Stimulated activated CD8-positive, alpha-beta memory T cell treated with anti-CD3 and anti-CD28 coated beads, Interleukin-12 subunit alpha, Interleukin-12 subunit beta, amount 100 ng/mL, for 4 hours (primary cell): ENCODE measurements at places on chromosomes 7 and 10.

- DNase-seq, result no peak
Measured at GRCh38 chr10:86366033-86366901, at the start of gene GRID1. Gene GRID1, minus strand, starts transcription at chr10:86366795.

DNA sequence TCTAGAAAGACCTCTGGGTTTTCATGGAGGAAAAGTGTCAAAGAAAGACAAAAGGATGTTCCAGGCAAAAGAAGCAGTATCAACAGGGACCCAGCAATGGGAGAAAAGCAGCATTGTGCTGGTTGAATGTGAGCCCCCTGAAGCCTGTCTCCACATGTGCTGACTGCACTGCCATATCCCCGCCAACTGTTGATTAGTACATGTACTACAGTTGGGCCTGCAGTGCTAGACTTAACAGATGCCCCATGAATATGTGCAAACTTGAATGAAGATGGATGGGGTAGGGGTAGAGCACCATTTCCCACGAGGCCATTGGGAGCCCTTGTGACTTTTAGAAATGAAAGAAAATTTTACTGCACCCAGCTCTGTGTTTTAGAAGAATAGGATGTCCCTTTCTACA is 15.6 kb upstream of the WDR11 start:
- no peak for DNase-seq

- no peak for DNase-seq
Measured at GRCh38 chr7:148921189-148921588, 37.1 kb upstream of the EZH2 start.

DNA sequence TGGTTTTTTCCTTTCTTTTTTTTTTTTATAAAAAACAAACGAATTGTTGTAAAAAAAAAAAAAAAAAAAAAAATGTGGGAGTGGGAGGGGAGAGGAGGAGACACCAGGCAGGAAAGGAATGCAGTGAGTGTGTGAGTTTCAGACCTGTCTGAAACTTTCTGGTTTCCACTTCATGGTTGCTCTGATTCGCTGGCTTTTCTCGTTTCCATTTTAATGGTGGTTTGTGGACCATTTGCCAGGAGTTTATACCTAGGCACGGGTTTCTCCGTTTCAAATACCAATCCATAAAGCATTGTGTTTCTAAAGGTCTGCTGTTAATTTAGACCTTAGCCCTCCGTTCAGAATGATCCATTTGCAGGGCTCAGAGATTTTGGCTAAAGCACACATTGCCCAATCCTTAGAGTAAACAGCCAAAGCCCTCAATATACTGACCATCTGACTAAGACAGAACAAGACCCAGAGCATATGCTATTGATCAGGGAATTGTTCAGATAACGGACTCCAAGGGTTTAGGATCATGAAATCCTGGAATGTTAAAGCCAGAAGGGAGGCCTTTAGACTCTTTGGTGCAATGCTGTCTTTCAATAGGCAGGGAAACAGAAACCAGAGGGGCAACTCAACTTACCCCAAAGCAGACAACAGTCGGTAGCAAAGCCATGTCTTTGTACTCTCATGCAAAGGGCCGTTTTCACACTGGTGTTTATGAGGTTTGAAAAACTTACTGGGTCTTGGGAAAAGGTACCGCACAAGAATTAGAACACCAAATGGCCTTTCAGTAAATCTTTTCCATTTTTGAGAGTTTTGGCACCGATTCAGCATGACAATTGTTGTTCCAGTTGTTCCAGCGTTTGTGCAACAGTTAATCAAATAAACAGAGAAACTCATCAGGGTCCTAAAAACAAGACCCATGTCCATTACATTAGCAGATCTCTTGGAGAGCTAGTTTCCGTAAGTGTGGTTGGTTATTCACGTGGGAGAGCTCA is 94.3 kb upstream of the AGBL3 start:
- DNase-seq, result no peak

DNA sequence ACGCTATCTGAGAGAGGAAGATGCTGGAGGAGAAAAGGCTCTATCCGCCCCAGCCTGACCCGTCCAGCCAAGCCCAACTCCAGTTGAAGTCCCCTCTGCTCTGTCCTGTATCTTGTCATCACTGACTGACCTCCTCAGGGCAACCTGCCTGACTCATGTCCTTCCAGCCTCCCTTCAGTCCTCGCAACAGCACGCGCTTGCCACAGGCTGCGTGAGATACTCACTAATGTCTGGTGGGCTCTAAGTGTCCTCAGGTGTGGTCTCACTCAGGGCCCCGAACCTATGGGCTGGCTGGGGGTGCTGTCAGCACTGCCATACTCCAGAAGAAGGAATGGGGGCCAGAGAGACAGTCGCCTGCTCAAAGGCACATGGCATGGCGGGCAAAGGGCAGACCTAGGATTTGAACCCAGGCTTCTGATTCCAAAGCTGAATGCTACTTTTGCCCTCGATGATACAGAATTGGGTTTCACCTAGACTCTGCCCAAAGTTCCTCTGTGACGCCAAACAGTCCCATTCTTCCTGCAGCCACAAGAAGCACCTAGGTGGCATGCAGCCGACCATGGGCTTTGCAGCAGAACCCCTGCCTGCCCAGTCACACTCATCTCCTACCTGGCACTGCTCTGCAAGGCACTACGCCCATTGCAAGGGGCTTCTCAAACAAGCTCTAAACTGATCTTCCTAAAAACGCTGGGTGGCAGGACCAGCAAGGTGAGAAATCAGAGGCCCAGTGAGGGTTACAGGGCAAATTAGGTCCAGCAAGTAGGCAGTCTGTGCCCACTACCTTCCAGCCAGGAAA is 8.5 kb downstream of the FAM53B start:
- DNase-seq, result no peak

GRCh38 chr7:135709508-135709907 is 18.5 kb downstream of the SLC13A4 start:
- DNase-seq, result no peak

GRCh38 chr7:104149822-104150221 is 58.0 kb downstream of the ORC5 start:
- DNase-seq, result no peak

GRCh38 chr10:78905957-78906308 is 162.8 kb upstream of the ZMIZ1 start:
- no peak for DNase-seq

DNA sequence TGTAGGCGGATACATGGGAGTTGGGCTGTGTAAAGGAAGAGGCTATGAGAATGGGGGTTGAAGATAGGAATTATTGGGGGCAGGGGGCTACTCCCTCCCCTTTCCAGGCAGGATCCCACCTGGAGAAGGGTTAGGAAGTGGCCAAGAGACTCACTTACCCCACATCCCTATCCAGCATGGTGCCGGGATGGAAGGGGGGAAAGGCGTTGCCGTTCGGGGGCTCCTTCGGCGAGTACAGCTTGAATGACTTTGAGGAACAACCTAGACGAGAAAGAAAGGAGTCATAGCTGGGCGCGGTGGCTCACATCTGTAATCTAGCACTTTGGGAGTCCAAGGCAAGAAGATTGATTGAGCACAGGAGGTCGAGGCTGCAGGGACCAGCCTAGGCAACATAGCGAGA is 8.9 kb downstream of the LDB1 start:
- DNase-seq, result no peak

DNA sequence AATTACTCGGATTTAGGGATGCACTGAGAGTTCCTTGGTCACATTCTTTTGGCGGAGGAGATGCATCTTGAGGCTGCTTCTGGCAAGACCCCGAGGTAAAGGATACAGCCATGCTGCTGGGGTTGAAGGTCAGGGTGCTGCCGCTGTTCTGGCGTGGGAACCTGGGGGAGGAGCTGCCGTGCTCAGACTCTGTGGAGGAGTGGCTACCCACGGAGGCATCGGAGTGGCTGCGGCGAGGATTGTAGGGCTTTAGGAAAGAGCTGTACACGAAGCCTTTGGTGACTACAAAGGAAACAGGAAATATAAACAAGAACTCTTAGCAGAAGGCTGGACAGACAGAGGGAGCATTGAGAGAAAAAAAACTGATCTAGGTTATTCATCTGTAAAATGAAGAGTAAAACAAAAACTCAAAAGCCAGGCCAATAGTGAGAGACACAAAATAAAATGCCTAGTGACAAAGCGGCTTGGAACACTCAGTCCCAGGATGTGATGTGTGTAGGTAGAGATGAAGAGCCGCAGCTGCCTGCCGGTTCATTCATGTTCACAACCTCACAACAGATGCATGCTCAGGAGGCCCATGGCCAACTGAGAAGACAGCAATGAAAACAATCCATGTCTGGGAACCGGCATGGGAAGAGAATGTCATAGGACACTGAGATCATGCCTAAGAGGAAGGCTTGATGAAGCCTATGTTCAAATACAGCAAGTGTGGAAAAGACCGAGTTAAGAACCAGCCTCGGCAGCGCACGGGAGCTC is 97.8 kb downstream of the ABCC2 start:
- DNase-seq, result no peak

DNA sequence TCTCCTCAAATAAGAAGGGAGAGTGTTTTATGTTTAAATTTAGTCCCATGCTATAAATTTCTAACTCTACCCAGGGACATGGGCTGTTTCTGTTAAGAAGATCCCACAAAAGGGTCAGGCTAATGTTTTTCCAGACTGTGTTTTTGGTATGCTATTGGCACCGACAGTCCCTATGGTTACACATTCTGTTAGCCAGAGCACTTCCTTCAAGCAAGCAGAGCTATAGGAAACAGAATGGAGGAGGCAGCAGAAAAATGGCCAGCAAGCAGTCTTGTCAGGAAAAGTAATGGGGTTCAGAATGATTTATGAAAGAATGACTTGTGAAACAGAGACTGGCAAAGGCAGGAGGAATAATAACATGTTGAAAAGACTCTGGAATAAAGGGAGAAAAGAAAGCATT is 44.8 kb upstream of the PHYHIPL start:
- DNase-seq, result no peak

GRCh38 chr10:57119684-57120083 is 758.6 kb upstream of the ZWINT start:
- no peak for DNase-seq

DNA sequence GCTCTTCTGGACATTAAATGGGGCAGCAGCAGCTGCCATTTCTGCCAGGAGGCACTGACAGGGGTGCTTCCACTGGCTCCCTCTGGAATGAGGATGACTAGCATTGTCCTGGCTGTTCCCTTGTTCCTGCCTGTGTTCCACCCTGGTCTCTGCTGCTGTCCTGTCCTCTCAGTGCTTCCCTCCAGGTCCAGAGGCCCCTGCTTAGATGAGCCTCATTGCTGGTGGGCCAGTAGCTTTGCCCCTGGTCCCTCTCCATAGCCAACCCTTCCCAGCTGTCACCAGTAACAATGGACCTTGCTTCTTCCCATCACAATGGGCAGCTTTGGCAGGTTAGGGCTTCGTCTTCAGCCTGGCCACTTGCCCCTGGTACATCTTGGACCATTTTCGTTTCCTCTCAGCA is 561.1 kb downstream of the TCERG1L start:
- no peak for DNase-seq
